Stimulated activated CD8-positive, alpha-beta memory T cell treated with anti-CD3 and anti-CD28 coated beads, Interleukin-7, amount 100 ng/mL, for 1 hour (primary cell): ENCODE measurements at places on chromosomes 3 and 15.

DNA sequence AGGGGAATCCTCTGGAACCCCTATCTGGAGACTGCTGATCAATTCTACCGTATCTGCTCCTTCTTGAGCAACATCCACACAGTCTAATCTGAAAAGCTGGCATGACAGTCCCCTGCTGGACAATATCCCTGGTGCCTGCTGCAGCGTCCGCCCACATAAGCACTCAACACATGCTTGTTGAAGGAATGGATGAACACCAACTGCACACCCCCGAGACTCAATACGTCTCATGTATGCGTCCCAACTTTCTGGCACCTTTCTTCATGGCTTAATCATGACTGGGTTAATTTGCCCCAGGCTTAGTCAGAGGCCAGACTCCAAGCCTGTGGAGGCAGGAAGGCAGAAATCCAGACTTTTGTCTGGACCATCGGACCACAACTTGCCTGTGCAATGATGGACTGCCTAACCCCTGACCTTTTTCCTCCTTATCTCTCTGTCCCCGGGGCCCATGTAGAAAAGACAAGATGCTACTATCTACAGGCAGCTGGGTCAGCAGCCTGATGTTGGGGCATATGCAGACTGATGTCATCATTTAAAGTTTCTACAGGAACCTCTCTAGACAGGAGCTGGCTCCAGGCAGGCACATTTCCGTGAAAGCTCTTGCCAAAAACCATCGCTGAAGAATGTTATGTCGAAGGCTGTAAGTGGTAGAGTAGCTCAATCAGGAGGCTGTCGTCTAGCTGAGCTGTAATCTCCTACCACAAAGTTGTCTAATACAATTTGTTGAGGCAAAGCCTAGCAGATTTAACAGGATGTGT lies 114.1 kb upstream of the TPM1 start:
- no peak for DNase-seq

- no peak for DNase-seq
These were observed 58.8 kb downstream of the NPAP1 start for GRCh38 chr15:24734396-24734795.

- no peak for DNase-seq
These were observed 274.7 kb upstream of the CTNNB1 start for GRCh38 chr3:40924559-40925141.

GRCh38 chr3:36303286-36303685 lies 77.0 kb upstream of the STAC start:
- no peak for DNase-seq

GRCh38 chr3:171267104-171267503 lies 193.1 kb downstream of the TNIK start:
- DNase-seq, result no peak

- no peak for DNase-seq
These were observed 91.5 kb upstream of the CHD2 start for GRCh38 chr15:92808598-92809063.

GRCh38 chr3:14647976-14648955 lies 3.3 kb upstream of the CCDC174 start:
- DNase-seq, result no peak

- no peak for DNase-seq
These were observed 7.6 kb downstream of the DNAH1 start for GRCh38 chr3:52323526-52324295.

GRCh38 chr15:91559066-91559465 lies 294.4 kb upstream of the SLCO3A1 start:
- no peak for DNase-seq
